Activated CD4-positive, CD25-positive, alpha-beta regulatory T cell treated with anti-CD3 and anti-CD28 coated beads, Interleukin-2, amount 50 U/mL, for 72 hours (primary cell): ENCODE measurements at places on chromosomes 2 and 18.

- no peak for DNase-seq
Observed at GRCh38 chr2:220064111-220065030, 436.9 kb downstream of the SLC4A3 start.

GRCh38 chr2:150781142-150781541, 293.7 kb upstream of the RND3 start:
- no peak for DNase-seq

- no peak for DNase-seq
Observed at GRCh38 chr18:12886498-12887126, 2.6 kb upstream of the PTPN2 start.

GRCh38 chr2:85143463-85144082, 10.4 kb downstream of the TCF7L1 start:
- DNase-seq: no peak

DNA sequence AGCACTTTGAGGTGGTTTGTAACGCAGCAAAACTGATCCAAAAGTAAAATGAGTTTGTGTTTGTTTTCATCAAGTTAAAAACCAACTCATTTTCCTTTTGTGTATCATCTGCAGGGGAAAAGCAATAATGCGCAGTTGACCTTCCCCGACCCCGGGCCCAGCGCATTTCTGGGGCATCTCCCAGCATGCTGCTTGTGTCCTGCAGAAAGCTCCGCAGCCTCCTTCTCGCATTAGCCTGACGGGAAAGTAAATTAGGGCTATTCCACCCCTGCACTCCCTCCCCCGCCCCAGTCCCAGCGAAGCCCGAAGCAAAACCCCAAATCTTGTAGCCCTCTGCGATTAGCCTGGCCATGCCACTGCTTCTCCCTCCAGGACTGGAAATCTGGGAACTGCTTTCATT, 82.0 kb upstream of the PPM1B start:
- DNase-seq: no peak

- no peak for DNase-seq
Observed at GRCh38 chr18:74831571-74832250, 234.0 kb downstream of the ZNF407 start.

- no peak for DNase-seq
Observed at GRCh38 chr2:226312155-226312554, 487.5 kb downstream of the IRS1 start.

GRCh38 chr2:180542511-180542910, 437.9 kb upstream of the UBE2E3 start:
- no peak for DNase-seq

DNA sequence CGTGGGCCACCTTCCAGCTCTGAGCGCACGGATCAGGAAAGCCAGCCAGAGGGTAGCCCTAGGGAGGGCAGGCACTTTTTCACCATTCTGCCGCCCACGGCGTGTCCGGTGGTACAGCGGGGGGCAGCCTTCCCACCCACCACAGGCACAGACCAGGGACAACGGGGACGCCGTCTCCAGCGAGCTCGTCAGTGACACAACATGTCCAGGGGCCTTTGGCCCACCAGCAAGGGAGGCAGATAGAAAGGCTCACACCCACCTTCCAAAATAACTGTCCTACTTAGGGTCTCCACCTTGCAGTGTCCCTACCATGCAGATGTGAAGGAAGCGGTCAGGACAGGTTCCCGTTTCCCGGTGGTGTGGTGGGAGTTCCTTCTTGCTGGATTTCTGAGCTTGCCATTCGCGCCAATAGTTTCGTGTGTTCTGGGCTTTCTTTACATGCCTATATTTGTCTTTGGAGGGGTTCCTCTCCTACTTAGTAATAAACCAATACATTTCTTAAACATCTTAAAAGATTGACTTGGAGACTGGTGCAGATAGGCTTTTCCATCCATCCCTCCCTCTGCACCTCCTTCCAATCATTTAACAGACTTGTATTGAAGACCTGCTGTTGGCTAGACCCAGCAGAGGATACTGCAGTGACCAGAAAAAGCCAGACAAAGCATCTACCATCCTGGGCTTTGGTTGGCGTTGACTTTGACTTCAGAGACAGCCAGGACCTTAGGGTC, 872 bp downstream of the ASB1 start:
- DNase-seq: no peak

GRCh38 chr2:241553981-241554380, 4.6 kb upstream of the BOK start:
- DNase-seq: no peak

DNA sequence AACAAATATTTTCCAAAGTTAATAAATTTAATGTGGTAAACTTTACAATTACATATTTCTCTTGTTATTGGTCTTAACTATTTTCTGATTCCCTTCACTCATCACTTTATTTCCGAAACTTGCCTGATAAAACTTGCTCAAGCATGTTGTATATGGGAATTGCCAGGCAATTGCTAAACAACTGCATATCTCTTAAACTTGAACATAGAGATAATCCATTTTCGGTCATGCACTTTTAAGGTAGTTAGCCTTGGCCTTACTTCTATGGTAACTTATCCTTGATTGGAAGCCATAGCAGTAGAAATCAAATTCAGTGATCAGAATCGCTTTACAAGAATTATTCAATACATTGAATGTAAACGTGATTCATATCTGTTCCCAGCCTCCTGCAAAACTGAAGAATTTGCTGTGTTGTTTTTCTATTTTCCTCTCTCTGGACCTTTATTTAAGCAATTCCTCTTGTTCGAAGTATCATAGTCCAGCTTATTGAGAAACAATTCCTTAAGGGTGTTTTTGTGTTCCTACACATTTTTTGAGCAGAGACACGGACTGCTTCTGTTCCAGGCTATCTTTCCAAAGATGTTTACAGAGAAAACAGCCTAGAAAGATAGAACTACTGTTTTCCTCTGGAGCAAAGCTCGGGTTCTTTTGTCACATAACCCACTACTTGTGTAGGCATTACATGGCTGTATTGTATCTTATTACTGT, 674.3 kb downstream of the IRS1 start:
- no peak for DNase-seq

GRCh38 chr2:28404086-28404485, 11.4 kb downstream of the FOSL2 start:
- no peak for DNase-seq

DNA sequence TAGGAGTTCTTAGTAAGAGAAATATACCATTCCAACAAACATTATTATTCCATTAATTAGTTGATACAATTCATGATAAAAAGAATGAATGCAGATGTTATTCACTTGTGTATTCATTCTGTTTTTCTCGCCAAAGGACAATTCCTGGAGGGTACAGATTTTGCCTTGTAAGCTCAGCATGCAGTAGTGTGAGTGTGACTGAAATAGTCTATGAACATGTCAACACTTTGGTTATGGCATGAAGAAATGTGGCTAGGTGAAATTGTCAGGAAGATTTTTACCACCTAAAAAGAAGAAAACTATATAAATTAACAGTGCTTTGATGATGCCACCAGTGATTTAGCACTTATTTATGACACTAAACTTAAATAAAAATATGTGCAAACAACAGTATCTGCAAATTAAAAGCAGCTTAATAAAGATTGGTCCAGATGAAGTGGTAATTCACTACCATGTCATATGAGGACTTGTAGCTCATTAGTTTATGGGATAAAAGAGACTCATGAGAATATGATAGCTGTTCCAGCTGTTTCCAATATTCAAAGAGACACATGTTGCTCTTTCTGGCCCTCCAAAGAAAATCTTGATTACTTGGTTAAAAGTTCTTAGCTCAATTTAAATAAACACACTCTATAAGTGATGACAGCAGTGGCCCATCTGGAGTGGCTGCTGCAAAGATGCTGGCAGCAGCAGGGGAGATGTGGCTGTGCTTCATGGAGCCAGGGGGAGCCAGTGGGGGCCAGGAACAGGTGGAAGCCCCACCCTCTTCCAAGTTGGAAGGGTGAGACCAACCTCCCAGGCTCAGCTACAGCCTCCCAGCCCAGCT, 165.0 kb downstream of the CDH19 start:
- DNase-seq: no peak

GRCh38 chr2:86442642-86443005, 1.5 kb downstream of the KDM3A start:
- peak; percentile 70 for DNase-seq

- no peak for DNase-seq
Observed at GRCh38 chr2:149223472-149224095, 106.8 kb upstream of the LYPD6 start.

- DNase-seq: no peak
Observed at GRCh38 chr2:100453853-100454252, 16.4 kb upstream of the NMS start.

DNA sequence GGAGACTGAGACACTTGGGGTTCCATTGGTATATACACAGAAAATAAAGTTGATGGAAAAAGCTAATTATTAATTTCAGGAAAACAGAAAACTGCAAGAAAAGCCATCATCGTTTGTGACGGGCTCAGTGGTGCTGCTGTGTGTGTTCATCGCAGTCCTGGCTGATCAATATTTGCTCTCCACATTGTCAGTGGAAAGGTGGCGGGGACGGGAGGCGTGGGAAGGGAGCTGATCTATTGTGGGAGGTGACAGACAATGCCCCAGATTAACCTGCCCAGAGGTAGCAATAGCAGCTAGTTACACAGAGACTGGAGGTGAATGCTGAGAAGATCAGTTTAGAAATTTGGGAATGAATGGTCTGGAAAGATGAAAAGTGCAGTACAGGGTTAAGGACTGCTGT, 50.0 kb upstream of the CTDP1 start:
- DNase-seq: no peak

GRCh38 chr2:29518010-29518409, 402.8 kb downstream of the CLIP4 start:
- no peak for DNase-seq

DNA sequence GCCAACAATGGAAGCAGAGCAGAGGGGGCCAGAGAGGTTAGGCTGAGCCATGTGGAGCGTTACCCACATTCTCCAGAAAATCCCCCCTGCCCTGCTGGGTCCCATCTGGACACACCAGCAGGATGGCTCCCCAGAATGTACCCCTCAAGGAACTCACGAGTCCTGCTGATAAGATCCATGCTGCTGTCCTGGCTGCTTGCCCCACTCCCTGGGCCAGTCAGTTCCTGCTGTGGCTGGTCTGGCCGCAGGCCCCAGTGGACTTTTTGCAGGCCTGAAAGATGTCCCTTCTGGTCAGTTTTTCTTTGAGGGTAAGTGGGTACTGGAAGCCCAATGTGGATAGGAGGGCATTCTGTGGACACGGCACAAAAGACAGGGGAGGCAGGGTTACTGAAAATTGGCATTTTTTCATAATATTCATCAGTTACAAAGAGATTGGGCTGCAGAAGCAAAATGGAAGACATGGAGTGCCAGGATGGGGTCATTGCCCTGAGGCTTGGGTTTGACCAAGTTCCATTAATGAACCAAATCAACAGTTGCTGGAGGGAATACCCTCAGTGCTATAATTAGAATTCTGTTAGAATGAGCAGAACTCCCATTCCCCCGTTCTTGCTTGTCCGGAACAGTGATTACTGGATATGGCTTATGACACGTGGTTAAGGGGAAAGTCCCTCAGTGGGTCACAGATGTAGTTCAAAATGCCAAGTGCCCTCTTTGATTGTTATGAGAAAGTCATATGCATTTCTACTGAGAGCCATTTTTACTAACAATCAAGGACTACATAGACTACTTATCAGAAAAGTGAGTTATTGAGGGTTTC, 38.7 kb downstream of the SLC4A5 start:
- DNase-seq: no peak

GRCh38 chr2:30899516-30900054, 92.3 kb upstream of the CAPN13 start:
- no peak for DNase-seq

- no peak for DNase-seq
Observed at GRCh38 chr2:7377916-7378569, 460.8 kb downstream of the RNF144A start.

- DNase-seq: no peak
Observed at GRCh38 chr2:59856391-59856790, 697.1 kb downstream of the BCL11A start.

DNA sequence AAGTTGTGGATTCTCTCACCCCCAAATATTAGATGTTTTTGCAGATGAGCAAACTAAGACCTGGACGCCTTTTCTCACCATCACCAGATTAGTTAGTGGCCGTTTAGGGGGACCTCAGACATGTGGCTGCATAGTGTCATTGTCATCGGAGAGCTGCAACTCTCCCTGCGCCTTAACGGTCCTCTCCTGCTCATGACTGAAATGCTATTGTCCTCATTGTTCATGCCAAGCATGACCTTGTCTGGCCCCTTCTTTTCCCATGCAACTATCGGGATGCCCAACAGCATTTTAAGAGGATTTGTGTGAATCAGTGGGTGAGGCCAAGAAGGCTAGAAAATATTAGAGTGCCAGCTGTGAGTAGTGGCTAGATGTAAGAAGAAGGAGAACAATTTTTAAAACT, 174.2 kb downstream of the SOCS6 start:
- DNase-seq: no peak

- DNase-seq: no peak
Observed at GRCh38 chr2:37923308-37924055, 1.6 kb upstream of the RMDN2 start.
